DMS153 (cell line): ENCODE measurements at places on chromosomes 1 and 21.

DNA sequence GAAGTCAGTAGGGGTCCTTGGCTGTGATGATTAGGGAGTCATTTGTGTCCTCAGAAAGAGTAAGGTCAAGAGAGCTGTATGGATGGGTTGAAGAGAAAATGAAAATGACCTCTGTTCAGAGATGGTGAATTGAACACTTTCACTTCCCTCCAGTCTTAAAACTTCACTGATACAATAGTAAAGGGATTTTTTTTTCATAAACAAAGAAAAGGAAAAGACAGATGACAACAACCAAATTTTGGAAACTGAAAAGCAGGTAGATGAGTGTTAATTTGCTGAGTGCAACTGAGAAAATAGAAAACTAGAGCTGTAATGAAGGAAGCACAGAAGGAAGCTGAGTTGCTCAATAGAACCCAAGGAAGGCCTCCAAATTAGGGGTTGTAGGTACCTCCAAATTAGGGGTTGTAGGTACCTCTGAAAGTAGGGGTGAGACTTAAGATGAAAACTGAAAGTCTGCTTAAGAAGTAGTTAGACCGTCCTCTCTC, 14.8 kb upstream of the S1PR1 start:
- no peak for DNase-seq

GRCh38 chr1:74952786-74953185, 181.4 kb upstream of the LHX8 start:
- no peak for DNase-seq

DNA sequence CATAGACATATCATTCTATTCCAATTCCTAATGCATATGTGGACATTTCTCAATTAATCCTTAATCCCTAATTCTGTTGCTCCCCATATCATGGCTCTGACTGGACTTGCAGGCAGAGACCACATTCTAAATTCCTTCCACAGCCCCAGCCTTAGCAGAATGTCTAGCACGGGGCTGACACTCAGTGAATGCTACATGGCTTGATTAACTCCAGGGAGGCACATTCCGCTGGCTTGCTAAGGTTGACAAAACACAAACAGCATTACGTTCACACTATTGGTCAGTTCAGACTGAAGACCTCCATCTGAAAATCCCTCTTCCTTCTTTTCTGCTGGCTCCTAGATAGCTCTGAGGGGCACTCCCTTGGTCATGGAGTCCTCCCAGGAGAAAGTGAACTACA, 119.4 kb downstream of the ASTN1 start:
- no peak for DNase-seq

GRCh38 chr1:229109320-229109761, 161.6 kb upstream of the RAB4A start:
- no peak for DNase-seq

DNA sequence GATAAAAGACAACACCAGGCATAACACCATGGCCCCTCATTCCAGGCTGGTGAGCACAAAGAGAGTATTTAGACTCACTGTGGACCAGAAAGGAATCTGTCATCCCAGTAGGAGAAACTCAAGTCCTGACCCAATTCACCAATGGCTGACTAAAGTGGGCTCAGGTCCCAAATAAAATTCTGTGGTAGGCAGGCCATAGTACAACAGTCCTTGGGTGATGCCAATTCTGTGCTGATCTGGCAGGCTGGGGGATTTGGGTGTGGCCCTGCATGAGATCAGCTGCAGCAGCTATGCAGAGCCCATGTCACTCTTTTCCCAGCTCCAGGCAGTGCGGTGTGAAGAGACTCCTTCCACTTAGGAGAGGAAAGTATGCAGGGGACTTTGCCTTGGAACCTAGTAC, 245.1 kb downstream of the LBR start:
- DNase-seq, result no peak

DNA sequence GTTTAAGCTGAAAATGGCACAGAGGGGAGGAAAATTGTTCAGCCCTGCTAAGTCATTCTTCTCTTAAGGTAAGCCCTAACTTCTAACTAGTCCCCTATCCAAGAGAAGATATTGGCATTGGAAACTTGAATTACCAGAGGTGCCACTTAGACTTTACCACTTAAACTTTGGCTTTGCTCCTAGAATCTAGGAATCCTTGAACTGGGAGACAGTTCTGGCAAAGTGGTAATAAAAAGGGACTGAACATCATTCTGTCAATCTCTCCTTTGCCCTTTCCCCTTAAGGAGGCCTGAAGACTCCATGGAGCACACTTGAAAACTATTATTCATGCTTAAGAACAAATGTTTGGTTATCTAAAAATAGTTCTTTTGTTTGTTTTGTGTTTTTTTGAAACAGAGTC, 8.4 kb downstream of the ATP1A4 start:
- no peak for DNase-seq

- DNase-seq, result no peak
Measured at GRCh38 chr1:176770066-176770465, 307.1 kb downstream of the PAPPA2 start.

DNA sequence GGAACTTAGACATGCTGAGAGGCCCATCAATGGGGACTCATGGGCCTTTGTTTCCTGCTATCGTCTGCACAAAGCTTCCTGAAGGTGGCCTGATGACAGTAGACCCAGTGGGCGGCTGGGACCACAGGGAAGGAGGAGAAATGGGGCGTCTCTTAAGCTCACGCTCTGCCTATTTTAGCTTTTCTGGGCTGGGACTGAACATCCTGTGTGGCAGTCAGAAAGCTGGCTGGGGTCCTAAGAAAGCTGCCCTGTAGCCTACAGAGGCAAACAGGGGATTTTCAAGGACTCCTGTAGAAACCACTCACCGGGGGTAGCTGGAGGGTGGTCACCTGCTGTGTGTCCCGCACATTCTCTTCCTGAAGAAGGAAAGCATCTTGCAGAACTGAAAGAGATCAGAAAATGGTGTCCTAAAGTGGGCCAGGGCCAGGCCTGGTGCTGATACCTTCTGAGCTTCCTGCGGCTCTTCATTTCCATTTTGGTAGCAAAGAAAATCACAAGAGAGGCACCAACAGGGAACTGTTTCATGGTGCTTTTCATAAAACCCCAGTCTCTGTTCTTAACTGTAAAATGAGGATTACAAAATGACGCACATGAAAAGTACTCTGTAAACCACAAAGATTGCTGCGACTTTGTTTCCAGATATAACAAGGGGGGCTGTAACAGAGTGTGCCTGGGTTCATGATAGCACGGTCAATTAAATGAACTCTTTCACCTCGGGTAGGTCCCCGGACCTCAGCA, 8.6 kb downstream of the ZNF496 start:
- DNase-seq, result no peak

DNA sequence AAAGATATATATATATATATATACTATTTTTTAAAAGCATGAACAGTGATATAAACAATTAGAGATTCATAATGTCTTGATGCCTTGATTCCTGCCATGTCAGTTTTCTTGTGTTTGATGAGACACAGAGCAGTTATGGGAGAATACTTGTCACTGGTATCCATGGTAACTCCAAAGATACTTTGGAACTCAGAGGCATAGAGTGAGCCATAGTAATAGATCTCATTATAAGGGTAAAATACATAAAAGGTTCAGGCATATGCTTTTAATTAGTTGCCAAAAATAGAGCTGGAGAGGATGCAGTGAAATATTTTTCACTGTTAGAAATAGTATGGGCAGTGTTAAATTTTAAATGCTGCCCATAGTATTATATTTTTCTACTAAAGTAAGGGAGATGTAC, 134.1 kb downstream of the SYT14 start:
- DNase-seq, result no peak

GRCh38 chr1:4021136-4021973, 121.3 kb upstream of the C1orf174 start:
- no peak for DNase-seq

- no peak for DNase-seq
Measured at GRCh38 chr1:207402744-207403143, 51.4 kb upstream of the CR2 start.

DNA sequence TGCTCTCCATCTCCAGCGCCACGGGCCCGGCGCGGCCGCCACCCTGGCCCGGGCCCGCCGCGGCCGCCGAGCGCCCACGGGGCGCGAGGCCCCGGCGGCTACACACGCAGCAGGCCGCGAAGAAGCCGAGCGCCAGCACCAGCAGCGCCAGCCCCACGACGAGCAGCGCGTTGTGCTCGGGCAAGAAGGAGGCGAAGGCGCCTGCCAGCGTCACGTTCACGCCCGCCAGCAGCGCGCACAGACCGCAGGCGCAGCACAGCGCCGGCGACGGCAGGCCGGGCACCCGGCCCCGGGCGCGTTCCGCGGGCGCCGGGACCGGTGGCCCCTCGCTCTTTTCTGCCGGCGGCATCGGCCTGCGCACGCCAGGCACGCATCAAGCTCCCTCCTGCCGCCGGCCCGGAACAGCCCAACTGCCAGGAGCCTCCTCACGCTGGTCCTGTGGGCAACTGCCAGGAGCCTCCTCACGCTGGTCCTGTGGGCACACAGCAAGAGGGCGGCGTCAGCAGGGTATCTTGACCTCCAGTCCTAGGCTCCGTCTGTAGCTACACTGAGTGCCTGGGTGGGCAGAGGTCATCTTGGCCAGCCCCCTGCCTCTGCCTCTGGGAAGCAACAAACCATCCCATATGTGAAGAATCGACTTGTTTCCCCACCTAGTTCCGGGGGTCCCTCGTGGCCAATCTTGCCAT, 18.1 kb downstream of the KNCN start:
- no peak for DNase-seq

DNA sequence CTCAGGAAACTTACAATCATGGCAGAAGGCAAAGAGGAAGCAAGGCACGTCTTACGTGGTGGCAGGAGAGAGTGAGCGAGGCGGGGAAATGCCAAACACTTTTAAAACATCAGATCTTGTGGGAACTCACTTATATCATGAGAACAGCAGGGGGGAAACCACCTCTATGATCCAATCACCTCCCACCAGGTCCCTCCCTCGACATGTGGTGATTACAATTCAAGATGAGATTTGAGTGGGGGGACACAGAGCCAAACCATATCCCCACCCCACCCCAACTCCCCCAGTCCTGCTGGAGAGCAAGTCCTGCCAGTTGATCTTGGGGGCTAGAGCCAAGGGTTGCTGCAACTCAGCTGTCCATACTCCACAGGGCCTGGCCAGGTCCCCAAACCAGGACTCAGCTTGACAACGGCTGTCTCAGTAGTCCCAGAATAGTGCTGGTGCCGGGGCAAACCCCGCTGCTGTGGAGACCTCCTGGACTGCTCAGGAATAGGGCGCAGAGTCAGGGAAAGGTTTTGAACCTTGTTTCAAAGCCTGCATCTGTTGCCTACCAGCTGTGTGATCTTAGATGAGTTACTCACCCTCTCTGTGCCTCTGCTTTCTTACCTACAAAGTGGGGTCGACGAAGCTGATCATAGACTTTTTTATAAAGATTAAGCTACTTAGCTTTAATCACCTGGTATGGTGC, 79.5 kb downstream of the STUM start:
- DNase-seq, result no peak

GRCh38 chr1:119656410-119656955, 8.4 kb upstream of the ZNF697 start:
- no peak for DNase-seq

GRCh38 chr21:46457801-46458314, 833 bp upstream of the DIP2A start:
- no peak for DNase-seq

- DNase-seq, result no peak
Measured at GRCh38 chr1:230743899-230744298, 3.3 kb upstream of the CAPN9 start.

DNA sequence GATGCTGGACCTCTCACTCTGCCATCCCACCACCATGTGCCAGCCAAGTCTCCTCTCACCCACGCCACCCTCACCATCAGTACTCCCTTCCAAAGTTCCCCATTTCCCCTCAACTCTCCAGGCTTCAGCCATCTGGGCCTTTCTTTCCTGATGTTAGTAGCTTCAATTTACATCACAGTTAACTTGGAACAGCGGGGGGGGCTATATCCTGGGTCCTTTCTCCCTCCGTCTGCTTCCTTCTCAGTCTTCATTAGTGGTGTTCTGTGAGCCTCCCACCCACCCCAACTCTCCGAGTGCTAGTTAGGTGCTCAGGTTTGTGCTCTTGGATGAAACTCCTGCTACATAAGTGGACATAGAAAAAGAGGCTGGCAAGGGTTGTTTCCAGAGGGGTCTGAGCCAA, 31.9 kb downstream of the KCNC4 start:
- no peak for DNase-seq

GRCh38 chr1:85865213-85865612, 157.0 kb upstream of the ZNHIT6 start:
- no peak for DNase-seq

DNA sequence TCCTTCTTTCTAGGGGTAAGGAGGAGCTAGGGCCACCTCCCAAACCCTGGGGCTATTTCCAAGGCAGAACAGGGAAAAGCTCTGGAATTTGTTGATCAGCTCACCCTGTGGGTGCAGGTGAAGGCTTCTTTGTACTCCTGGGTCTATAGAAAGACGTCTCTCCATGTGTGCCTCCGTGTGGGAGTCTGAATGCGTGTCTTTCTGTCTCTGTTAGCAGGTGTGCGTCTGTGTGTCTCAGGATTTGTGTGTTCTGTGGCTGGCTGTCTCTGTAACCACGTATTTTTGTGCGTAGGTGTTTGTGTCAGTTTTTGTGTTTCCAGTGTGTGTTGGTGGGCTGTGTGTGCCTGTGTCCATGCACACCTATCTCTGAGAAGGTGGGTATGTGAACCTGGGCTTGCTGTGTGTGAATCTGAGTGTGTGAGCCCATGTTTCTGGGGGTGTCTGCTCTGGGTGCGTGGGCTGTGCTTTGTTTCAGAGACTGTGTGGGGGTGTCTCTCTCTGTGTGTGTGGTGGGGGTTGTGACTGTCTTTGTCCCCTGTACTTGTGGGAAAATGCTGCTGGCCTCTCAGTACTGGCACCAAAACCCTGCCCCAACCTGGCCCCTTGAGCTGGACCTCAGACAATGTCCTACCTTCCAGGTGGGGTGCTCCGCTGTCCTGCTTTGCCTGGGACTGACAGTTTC, 12.7 kb upstream of the ETV3L start:
- no peak for DNase-seq

DNA sequence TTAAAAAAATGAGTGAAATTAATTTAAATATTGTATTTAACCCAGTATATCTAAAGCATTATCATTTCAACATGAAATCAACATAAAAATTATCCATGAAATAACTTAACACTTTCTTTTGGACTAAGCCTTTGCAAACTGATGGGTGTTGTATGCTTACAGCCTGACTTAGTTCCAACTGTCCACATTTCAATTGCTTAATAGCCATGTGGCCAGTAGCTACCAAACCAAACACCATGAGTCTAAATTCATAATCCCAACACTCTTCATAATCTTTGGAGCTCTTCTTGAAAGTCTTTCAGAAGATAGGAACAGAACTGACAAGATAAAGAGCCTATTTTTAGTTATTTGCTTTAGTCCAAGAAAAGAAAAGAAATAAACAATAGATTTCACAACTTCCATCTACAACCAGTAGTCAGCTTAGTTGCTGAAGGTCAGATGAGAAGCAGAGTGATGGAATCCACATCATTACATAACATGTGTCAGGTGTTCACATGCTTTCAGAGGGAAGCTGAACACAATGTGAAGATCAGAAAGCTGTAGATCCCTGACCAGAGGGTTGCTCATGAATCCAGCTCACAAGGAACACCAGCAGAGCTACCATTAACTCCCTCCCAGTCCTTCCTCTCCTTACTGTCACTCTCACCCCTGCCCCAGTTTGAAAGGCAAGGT, 144.0 kb upstream of the ZNF648 start:
- no peak for DNase-seq
